Psoas muscle (tissue), 8 donors: ENCODE measurements at places on chromosomes 4 and X. TPM values are rescaled to one million over a fixed set of nuclear protein-coding genes. Genes with fewer than 3 reads are reported as not detected.
A peak's percentile ranks its signal among the peaks of the same experiment; 100 is the strongest.

Gene CFAP97
- total RNA-seq, result 10.7 TPM

DNA sequence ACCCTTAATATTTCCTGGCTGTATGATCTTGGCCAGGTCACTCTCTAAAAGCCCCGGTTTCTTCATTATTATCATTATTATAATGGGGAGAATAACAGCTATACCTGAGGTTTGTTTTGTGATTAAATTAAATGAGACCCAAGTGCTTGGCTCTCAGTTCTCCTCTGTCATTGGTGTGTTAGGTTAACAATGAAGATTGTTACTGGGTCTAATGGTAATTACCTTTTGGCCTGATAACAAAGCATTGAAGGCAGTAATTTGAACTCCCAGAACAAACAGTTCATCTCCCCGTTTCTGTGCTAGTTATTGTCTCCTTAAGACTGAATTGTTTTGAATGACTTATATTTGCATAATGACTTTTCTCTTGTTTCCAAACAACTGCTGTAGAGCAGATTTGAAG is 6.8 kb upstream of the ANAPC4 start:
- DNase-seq, result no peak
- H3K4me1 ChIP-seq, result no peaks in the 10 kb centered on the region
- no peaks in the 10 kb centered on the region for H3K27me3 ChIP-seq
- no peak overlapping the region for H3K27ac ChIP-seq

Gene PLS3
- total RNA-seq, result 31.3 TPM

DNA sequence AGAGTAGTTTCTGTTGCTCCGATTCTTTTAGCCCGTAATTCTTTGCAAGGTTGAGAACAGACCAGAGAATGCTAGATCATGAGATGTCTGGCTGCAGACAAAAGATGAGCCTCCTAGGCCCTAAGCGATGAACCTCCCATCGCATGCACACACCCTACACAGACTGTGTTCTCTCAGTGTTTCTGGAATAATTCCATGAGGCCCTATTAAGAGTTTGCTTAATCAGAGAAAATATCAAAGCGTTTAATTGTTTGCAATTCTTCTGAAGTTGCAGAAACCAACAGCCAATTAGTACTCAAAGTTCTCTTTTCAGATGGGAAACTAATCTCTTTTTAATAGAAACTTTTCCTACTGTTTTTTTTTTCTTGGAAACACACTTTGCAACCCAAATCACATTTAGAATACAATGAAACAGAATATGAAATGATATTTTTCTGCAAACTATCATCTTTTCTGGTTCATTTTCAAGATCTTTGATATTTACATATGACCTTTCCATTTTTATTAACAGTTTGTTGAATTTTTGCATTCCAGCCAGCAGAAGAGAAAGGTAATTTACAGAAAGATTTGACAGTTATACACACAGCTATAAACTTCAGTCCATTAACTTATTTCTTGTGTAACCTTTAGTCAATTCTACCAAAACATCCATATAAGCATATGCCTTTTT is 1525.6 kb downstream of the ARAP2 start:
- DNase-seq, result no peak
- no peak overlapping the region for H3K27ac ChIP-seq
- no peaks in the 10 kb centered on the region for H3K36me3 ChIP-seq
- H3K27me3 ChIP-seq, result no peaks in the 10 kb centered on the region

Gene ZNF718
- 3.0 TPM for total RNA-seq

Gene P2RY4
- 0.17 TPM for total RNA-seq

DNA sequence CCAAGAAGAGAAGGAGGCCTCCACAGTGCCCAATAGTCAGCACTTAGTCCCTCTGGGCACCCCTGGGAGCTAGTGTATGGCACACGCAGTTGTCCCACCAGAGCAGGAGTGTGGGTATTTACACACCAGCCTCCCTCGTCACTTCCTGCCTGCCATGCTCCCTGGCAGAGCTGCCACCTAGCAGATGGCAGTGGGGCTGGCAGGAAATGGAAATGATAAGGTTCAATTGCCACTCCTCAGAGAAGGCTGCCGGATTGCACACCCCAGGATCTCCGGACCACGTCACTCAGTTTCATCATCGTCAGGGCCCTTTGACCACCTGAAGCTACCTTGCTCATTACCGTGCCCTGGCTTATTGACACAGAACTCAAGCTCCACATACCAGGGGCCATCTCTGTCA is 173.3 kb upstream of the PSAPL1 start:
- DNase-seq, result no peak
- H3K36me3 ChIP-seq, result no peaks in the 10 kb centered on the region
- no peak overlapping the region for H3K27ac ChIP-seq
- no peak overlapping the region for H3K4me3 ChIP-seq
- H3K4me1 ChIP-seq, result no peaks in the 10 kb centered on the region

DNA sequence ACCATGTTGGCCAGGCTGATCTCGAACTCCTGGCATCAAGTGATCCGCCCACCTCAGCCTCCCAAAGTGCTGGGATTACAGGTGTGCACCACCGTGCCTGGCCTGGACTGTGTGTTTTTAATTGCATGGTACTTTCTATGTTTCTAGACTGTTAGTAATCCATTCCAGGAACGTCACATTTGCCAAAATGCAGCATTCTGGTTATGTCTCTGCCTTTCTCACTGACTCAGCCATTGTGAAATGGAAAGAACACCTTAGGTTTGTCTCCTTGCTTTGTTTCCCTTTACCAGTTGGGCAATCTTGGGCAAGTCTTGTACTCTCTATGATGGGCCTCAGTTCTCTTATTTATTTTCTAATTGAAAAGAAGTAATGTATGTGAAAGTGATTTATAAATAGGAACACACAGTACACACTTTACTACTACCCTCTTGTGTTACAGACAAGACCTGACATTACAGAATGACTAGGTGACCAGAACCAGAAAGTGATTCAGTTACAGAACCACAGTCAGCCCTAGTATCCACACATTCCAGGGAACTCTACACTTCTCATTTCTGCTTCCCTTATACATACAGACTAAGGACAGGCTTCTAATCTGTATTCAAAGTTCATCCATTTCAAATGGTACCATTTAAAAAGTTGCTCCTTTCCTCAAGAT is 187.1 kb downstream of the MGST2 start:
- H3K27ac ChIP-seq, result no peak overlapping the region
- no peak for DNase-seq
- no peaks in the 10 kb centered on the region for H3K4me1 ChIP-seq
- no peaks in the 10 kb centered on the region for H3K27me3 ChIP-seq
- H3K4me3 ChIP-seq, result no peak overlapping the region

- H3K4me1 ChIP-seq, result no peaks in the 10 kb centered on the region
- no peak for DNase-seq
- no peaks in the 10 kb centered on the region for H3K27me3 ChIP-seq
- H3K36me3 ChIP-seq, result no peaks in the 10 kb centered on the region
- no peak overlapping the region for H3K27ac ChIP-seq
These were observed 1.4 kb downstream of the AFAP1 start for GRCh38 chr4:7938266-7938608.

DNA sequence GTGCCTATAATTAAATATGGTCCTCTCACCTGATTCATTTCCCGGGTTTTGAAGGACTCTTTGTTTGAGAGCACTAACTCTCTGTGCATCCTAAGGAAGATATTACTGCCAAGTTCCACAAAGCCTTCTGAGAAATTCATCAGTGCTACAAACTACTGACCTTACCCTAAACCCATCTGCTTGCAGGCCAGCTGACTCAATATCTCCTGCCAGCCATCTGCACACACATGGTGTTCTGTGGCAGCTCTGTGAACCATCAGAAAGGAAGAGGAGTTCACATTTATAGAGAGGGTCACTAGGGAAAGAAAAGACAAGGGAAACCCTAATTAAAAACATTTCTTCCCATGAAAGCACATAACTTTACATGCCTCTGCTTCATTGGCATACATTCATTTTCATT is 156.7 kb downstream of the ATP10D start:
- no peaks in the 10 kb centered on the region for H3K36me3 ChIP-seq
- no peak overlapping the region for H3K4me3 ChIP-seq
- DNase-seq, result no peak

DNA sequence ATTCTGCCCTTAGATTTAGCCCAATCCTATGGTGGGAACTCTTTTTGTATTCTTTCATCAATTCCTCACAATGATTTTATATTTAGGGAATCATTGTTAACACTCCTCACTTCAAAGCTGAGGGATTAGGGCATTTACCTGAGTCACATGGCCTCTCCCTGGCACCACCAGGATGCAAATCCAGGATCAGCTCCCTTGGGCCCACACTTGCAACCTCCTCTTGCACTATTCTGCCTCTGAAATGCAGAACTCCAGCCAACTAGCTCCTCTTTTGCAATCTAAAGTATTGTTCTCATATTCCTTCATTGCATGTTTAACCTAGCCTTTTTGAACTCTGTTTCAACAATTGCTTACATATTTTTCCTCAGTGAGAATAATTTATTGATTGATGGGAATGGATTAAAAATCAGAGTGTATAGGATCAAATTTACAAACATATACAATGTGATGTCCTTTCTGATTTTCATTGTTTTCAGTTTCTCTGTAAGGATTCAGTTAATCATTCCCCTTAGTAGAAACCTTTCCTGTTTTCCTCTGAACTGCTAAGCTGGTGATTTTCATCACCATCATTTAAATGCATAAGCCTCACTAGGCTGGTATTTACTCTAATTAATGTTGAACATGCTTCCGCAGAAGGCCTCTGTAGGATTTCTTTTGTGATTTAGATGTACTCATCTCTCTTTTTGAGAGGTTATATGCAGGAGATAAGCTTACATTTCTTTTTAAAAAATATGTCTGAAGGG is 3.3 kb upstream of the RELL1 start:
- no peak for DNase-seq
- no peak overlapping the region for H3K27ac ChIP-seq
- H3K4me3 ChIP-seq, result no peak overlapping the region
- no peaks in the 10 kb centered on the region for H3K36me3 ChIP-seq

DNA sequence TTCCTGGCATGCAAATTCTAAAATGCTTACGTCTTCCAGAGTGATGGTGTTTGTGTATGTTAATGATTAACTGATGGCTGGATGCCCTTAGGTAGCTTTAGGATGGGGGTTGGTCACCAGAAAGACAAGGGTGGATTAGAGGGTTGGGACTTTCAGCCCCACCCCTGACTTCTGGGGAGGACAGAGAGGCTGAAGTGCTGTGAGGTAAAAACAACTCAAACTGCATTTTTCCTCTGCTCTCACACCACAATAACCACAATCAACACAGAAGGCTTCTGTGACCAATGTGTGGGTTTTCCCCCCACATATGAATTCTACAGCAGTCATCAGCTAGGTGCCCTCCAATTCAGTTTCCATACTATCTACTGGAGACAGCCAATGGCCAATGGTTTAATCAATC is 18.7 kb upstream of the DDIT4L start:
- no peak overlapping the region for H3K27ac ChIP-seq
- H3K27me3 ChIP-seq, result no peaks in the 10 kb centered on the region
- no peak overlapping the region for H3K4me3 ChIP-seq
- H3K36me3 ChIP-seq, result no peaks in the 10 kb centered on the region
- H3K4me1 ChIP-seq, result peaks cover 14% of the 10 kb centered on the region

DNA sequence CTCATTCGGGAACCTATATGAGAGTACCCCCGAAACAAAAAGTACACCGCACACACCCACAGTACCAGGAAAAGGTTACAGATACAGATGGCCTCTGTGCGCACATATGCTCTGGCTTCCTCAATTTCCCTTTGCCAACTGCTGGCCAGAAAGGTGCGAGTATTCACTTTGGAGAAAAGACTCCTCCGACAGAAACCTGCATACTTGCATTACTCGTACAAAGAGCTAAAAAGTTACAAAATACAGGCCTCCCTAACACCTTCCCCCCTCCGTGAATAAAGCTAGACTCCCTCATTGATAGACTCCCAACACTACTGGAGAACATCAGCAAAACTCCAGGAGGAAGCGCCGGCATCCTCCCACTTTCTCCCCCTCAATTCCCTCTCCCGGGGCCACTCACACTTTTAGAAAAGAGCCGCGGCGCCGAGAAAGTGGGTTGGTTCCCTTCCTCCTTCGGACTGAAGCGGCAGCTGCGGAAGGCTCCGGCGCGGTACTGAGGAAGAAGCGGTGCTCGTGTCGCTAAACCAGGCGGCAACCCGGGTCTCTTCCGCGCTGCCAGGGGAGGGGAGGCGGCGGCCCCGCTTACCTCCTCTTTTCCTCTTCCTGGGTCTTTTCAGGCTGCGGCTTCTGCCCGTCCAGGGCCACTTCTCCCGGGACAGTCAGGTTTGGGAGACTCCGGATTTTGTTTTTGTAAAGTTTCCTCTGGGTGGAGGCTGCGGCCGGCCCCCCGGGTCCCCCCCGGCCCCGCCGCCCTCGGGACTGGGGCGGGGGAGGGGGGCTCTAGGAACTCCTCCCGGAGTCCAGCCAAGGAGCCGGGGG is 1.1 kb downstream of the FBXW7 start:
- H3K4me3 ChIP-seq, result peak overlapping the region; percentile 100
- H3K27me3 ChIP-seq, result no peaks in the 10 kb centered on the region
- peak overlapping the region; percentile 97 for H3K27ac ChIP-seq
- DNase-seq, result peak; percentile 17
- H3K36me3 ChIP-seq, result no peaks in the 10 kb centered on the region

DNA sequence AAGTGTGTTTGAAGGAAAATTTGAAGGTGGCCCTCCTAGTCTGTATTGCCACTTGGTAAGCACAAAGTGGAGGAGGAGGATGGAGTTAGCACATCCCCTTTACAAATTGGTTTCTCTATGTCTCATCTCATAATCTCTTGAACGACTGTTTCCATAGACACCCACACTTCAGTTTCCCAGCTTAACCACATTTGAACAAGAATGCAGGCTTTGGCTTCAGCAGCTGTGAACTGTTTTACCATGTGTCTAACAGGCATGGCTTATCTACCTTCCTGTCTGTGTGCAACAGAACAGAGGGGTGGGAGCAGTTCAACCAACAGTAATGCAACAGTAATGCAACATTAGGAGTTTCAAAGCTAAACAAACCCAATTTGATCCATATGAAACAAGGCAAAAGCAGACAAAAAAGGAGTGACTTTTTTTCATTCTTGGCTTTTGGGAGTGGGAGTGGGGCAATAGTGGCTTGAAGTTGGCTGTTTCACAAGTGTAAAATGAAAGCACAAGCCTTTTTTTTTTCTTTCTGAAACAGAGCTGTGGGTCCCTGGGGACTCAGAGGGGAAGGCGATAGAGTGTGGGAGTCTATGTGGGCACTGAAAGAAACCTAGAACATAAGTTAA is 108.0 kb downstream of the ITM2A start:
- H3K36me3 ChIP-seq, result no peaks in the 10 kb centered on the region
- DNase-seq, result no peak
- H3K4me3 ChIP-seq, result no peak overlapping the region
- H3K4me1 ChIP-seq, result no peaks in the 10 kb centered on the region
- H3K27ac ChIP-seq, result no peak overlapping the region
